ENCODE measurements at places on chromosomes 16 and 17.
A peak's percentile ranks its signal among the peaks of the same experiment; 100 is the strongest.

DNA sequence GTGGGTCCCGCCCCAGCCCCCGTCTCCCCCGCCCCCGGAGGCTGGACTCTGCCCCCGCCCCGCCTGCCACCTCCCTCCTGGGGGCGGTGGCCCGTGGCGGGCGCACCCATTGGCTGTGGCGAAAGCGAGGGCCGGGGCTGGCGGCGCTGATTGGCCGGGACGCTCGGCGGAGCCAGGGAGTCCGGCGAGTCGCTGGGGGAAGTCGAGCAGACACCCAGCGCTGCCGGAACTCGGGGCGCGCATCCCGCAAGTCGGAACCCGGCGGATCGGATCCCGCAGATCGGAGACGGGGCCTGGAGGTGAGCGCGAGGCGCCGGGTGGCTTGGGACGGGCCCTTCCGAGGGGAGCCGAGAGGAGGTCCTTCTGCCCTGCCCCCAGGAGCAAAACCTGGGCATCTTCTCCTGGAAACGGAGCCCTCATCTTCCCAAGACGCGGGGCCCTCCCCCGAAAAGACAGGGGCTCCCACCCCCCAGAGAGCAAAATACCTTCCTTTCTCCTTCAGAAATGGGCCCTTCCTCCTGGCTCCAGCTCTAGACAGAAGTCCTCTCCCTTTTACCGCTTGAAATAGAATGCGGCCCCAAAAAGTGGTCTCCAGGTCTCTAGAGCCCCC, at the start of gene ABAT:
TSS of gene ABAT (plus strand) at position 205 of the 610 bp plus-strand sequence. CDS start 61,123 bp downstream, outside the sequence.
- peak; percentile 81 for DNase-seq

- DNase-seq = no peak
These were observed 86.2 kb upstream of the CDC42EP4 start for GRCh38 chr17:73397856-73398540.

- DNase-seq = no peak
These were observed 58.4 kb downstream of the NXN start for GRCh38 chr17:921161-921560.

DNA sequence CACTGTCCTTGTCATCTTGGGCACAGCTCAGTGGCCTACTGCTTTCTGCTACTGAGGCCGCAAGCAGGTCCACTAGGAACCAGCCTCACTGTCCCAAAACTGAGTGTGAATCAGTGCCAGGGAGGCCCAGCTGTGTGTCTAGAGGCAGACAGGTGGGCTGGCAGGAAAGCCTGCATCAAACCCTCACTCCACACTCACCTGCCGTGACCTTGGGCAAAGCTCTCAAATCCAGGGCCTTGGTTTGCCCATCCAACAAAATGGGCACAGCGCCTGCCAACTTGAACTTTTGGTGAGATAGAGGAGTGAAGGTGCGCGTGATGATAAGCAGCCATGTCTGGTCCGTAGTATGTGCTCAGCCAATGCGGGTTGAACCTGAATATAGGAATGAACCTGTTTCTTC, 14.8 kb downstream of the ATP2C2 start:
- DNase-seq = no peak

GRCh38 chr17:32285746-32286517, 20.3 kb downstream of the RHBDL3 start:
- DNase-seq = no peak

GRCh38 chr17:43673516-43674323, 12.0 kb upstream of the MEOX1 start:
- DNase-seq = peak; percentile 59

DNA sequence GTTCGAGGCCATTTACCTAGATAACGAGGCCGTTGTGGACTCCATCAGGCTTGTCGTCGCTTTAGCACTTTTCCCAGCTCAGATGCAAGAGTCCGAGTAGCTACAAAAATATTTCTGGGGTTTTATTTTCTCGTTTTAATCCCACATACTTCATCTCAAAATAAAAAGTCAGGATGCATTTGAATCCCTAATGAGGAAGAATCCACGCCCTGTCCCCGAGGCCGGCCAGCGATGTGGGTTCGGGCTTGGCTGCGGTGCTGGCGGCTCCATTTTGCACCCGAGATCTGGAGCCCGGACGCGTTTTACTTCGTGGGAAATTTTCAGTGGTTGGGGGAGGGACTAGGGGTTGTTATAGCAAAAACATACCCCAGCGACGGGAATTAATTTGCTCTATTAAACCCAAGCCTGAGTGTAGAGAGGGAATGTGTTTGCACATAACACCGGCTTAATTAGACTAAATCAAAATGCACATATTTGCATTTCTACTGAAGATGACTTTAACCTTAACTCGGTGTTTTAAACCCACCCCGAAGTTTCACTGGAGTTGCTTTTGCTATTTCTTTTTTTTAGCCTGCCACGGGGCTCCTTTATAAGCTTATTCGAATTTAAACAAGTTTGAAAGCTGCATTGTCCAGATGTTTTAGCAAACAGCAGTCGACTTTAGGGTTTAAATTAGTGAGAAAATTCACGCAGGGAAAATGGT, 4.8 kb downstream of the IRX5 start:
- DNase-seq = no peak

DNA sequence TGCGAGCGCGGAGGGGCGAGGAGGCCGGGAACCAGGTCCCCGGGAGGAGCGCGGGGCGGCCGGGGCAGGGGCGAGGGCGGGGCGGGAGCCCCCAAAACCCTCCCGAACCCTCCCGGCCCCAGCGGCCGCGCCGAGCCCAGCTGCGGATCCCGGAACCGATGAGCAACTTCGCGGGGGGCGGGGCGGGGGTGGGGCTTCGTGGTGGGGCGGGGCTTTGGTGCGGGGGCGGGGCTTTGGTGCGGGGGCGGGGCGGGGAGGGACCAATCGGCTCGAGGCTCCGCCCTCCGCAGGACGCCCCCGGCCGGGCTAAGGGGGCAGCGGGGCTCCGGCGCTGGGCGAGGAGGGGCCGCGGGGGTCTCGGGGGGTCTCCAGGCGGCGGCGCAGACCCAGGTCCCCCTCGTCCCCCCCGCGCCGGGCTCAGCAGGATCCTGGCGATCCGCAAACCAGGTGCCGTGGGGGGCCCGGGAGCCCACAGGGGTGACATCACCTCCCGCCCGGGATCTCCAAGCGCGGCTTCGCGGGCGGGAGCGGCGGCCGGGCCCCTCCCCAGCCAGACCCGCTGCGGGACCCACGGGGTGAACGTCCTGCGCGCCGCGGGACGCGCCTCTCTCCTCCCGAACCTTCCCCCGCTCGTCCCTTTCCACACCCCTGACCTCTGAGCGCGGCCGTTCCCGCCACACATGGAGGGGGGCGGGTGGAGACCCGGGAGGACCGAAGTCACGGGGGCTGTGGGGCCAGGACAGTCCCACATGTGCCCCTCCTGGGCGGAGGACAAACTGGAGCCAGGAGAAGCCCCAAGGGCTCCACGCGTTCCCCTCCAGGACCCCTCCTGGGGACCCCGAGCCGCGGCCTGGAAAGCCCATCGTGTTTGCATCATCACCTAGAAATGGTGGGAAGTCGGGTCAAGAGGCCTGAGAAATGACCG, at the start of gene ABR:
TSS of gene ABR (minus strand) at position 164 of the 925 bp plus-strand sequence. CDS start 254 bp downstream, outside the sequence.
- no peak for DNase-seq

DNA sequence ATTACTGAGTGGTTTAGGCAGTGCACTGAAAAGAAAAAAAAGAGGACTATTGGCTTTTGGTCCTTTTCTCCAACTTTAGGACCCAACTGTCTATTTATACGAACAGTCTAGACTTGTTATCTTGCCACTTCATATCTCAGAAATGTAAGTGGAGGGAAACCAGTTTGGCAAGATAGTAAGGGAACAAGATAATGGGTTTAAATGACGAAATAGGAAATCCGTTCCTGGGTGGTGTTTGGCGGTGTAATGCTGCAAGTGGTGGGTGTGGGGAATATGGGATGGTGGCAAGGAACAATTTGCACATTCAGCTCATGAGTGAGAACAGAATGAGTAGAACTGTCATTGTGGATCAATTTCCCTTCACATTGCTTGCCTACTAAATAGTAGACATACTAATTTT, 44.7 kb downstream of the GRB7 start:
- DNase-seq = no peak

DNA sequence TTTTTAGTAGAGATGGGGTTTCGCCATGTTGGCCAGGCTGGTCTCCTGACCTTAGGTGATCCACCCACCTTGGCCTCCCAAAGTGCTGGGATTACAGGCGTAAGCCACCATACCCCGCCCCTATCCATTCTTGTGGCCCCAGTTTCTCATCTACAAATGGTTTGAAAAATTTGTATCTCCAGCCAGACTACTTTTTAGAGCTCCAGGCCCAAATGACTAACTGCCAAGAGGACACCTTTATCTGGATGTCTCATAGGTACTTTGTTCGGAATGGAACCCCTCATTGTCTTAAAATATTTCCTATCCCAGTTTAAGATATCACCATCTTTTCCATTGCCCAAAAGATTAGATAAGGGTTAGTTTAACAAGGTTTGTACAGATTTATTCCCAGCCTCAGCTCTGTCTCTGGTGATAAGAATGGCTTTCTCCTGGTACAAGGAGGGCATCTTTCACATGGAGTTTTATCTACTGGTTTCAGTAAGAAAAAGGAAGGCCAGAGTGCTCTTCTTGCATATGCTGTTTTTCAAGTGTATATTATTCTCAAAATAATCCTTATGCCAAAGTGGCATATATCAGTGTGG, 4.9 kb upstream of the CDC27 start:
- DNase-seq = no peak
